Endodermal cell (in vitro differentiated cells): ENCODE measurements at places on chromosomes 3 and 15. TPM values are rescaled to one million over a fixed set of nuclear protein-coding genes. Genes with fewer than 3 reads are reported as not detected.
A peak's percentile ranks its signal among the peaks of the same experiment; 100 is the strongest.

TNFSF10 gene
- not detected in 3 replicates for total RNA-seq

C3orf85 gene
- not detected in 3 replicates for total RNA-seq

ZBED2 gene
- total RNA-seq: not detected in 3 replicates

FRMD5 gene
- total RNA-seq: 3.1 and 3.6 TPM in 2 replicates

HIGD2B gene
- total RNA-seq: not detected in 3 replicates

DNA sequence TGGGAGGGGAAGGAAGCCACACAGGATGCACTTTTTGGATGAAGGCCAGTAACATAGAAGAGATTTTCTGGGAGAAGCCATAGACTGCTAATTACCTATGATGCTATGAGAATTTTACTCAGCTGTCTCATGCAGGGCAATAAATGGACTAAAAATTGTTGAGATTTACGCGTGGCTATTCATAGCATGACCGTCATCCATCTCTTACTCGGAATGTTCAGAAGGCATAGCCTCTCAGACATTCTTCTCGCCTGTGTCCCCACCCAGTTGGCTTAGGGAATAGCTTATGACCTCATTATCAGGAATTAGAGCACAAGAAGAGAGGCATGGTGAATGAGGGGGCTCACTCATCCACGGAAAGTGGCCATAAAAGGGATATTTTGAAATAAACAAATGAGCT, 107.9 kb upstream of the ATP10A start:
- H3K4me1 ChIP-seq: no peaks in the 10 kb centered on the region
- H3K27me3 ChIP-seq: no peaks in the 10 kb centered on the region
- H3K36me3 ChIP-seq: no peaks in the 10 kb centered on the region
- no peak overlapping the region for H3K4me3 ChIP-seq

DNA sequence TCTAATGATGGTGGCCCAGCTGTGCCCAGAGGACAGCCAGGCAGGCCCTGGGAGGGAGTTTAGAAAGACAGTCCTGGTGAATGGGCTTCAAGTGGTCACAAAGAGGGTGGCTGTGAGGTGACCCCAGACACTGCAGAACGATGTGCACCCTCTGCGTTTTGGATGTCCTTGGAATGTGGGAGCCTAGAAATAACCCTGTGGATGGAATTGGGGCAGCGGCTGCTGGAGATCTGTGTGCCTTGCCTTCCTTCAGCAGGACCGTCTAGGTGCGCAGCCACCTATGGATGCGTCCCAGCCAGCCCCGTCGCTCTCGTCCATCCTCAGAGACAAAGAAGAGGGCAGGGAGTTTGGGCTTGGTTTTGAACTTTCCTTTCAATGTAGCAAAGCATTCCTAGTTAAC, 46.5 kb downstream of the KLHL25 start:
- H3K36me3 ChIP-seq: peaks cover 65% of the 10 kb centered on the region
- no peaks in the 10 kb centered on the region for H3K27me3 ChIP-seq
- H3K4me3 ChIP-seq: no peak overlapping the region
- no peaks in the 10 kb centered on the region for H3K4me1 ChIP-seq

DNA sequence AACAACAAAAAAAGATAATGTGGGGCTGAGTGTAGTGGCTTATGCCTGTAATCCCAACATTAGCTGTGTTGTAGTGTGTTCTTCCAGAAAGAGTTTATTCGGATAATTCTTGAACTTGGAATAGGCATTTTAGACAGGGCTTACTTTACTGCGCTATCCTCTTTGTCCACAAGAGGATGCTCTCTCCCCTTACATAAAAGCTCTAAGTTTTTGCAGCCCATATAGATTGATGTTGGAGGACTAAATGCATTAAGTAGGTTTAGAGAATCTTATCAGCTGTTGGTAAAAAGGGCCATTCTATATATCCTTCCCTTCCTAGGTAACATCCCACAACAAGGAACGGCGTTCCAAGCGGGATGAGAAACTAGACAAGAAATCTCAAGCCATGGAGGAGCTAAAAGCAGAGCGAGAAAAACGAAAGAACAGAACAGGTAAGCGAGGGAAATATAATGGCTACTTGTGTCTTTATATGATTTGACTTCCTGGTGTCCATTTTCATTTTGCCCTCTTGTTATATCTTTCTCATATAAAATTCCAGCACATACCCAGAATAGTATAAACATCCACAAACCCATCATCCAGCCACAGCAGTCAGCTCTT, 27.8 kb upstream of the ITPKA start:
- H3K4me1 ChIP-seq: no peaks in the 10 kb centered on the region
- H3K36me3 ChIP-seq: peaks cover 78% of the 10 kb centered on the region
- DNase-seq: no peak

- peaks cover 48% of the 10 kb centered on the region for H3K4me1 ChIP-seq
- H3K36me3 ChIP-seq: peaks cover 5% of the 10 kb centered on the region
- no peak overlapping the region for H3K4me3 ChIP-seq
- H3K27me3 ChIP-seq: no peaks in the 10 kb centered on the region
- H3K27ac ChIP-seq: no peak overlapping the region
Observed at GRCh38 chr15:57500256-57500655, 91.4 kb upstream of the MYZAP start.

DNA sequence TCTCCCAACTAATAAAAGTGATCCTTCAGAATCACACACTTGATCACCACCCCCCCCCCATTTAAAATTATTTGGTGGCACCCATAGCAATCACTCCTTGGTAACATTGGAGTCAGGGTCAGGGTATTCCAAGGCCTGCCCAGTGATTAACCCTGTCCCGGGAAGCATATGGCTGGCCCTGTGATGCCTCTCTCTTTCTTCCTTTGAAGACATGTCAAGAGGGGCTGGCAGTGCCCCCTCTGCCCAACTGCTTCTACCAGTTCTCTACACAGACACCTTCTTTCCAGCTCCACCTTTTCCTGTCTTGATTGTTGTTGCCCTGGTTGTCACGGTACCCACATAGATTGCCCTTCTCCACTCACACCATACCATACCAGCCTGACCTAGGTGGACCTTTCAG, 30.9 kb upstream of the MANF start:
- no peaks in the 10 kb centered on the region for H3K27me3 ChIP-seq
- DNase-seq: no peak
- no peak overlapping the region for H3K27ac ChIP-seq

DNA sequence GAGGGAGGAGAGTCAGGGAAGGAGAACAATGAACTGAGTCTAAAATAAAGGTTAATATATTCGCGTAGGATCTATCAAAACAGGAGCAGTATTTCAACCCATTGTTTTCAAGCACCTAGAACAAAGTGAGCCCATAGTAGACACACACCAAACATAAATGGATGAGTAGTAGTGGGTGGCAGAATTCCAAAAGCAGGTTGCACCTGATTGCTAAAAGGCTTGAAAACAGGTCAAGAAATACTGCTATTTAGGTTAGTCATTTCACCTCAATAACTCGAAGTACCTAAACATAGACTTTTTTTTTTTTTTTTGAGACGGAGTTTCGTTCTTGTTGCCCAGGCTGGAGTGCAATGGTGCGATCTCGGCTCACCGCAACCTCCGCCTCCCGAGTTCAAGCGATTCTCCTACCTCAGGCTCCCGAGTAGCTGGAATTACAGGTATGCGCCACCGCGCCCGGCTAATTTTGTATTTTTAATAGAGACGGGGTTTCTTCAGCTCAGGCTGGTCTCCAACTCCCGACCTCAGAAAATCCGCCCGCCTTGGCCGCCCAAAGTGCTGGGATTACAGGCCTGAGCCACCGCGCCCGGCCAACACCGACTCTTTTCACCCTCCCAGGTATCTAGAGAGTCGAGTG, 855 bp upstream of the ABHD5 start:
- no peak for DNase-seq
- no peak overlapping the region for H3K27ac ChIP-seq
- H3K36me3 ChIP-seq: no peaks in the 10 kb centered on the region
- H3K4me3 ChIP-seq: peak overlapping the region; percentile 87
- H3K4me1 ChIP-seq: peaks cover 15% of the 10 kb centered on the region

DNA sequence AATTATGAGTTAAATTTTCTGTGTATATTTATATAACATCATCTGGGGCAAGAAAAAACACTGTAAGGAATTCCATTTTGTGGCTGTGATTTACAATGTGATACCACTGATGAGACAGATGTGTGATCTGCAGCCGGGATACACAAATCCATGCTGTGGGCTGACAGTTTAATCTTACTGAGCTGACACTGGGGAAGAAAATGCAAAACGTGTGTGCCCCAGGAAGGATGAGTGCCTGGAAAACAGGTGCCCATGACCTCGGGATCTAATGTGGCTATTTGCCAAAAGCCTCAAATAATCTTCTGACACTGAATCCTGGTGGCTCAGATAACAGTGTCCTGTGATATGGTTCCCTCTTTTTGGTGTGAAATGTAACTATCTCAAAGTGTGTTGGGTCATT, 10.5 kb downstream of the MYRIP start:
- no peak overlapping the region for H3K27ac ChIP-seq
- H3K4me3 ChIP-seq: no peak overlapping the region
- no peaks in the 10 kb centered on the region for H3K36me3 ChIP-seq
- H3K27me3 ChIP-seq: no peaks in the 10 kb centered on the region
- H3K4me1 ChIP-seq: peaks cover 3% of the 10 kb centered on the region
- no peak for DNase-seq

- H3K27ac ChIP-seq: no peak overlapping the region
- no peaks in the 10 kb centered on the region for H3K4me1 ChIP-seq
Observed at GRCh38 chr3:42851228-42851834, 24.3 kb downstream of the CYP8B1 start.

DNA sequence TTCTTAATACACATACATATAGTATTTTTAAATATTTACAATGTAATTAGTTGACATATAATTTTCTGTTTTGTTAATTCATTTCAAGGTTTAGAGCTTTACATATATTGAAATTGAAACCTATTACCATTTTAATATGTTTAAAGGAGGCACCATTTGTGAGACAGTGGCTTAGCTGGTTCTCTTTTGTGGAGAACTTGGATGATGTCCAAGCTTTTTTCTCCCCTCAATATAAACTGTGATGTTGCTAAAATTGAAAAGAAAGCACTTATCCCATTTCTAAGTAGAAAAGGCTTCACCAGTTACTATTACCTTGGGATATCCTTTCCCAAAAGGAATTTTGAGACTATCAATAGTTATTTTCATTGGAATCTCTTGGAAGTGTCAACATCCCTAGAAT, 707.2 kb downstream of the NTRK3 start:
- H3K4me1 ChIP-seq: no peaks in the 10 kb centered on the region
- no peak overlapping the region for H3K27ac ChIP-seq
- H3K27me3 ChIP-seq: no peaks in the 10 kb centered on the region
- H3K4me3 ChIP-seq: no peak overlapping the region

- no peak for DNase-seq
- no peak overlapping the region for H3K27ac ChIP-seq
- H3K4me3 ChIP-seq: no peak overlapping the region
- no peaks in the 10 kb centered on the region for H3K27me3 ChIP-seq
Observed at GRCh38 chr15:91603384-91604080, 250.0 kb upstream of the SLCO3A1 start.

- H3K4me3 ChIP-seq: no peak overlapping the region
- no peaks in the 10 kb centered on the region for H3K27me3 ChIP-seq
- H3K4me1 ChIP-seq: no peaks in the 10 kb centered on the region
Observed at GRCh38 chr15:67241132-67241855, 13.2 kb downstream of the AAGAB start.

GRCh38 chr3:183701744-183702143, 4.1 kb downstream of the YEATS2 start:
- no peak overlapping the region for H3K27ac ChIP-seq
- H3K36me3 ChIP-seq: peaks cover 12% of the 10 kb centered on the region
- peak; percentile 60 for DNase-seq

- no peak overlapping the region for H3K27ac ChIP-seq
- no peaks in the 10 kb centered on the region for H3K27me3 ChIP-seq
- H3K36me3 ChIP-seq: peaks cover 10% of the 10 kb centered on the region
- H3K4me3 ChIP-seq: no peak overlapping the region
- DNase-seq: no peak
Observed at GRCh38 chr3:101381809-101382208, 61.4 kb upstream of the IMPG2 start.

- no peaks in the 10 kb centered on the region for H3K4me1 ChIP-seq
- no peak overlapping the region for H3K4me3 ChIP-seq
- no peaks in the 10 kb centered on the region for H3K36me3 ChIP-seq
- no peaks in the 10 kb centered on the region for H3K27me3 ChIP-seq
Observed at GRCh38 chr3:123870033-123870432, 14.1 kb downstream of the MYLK start.

- H3K36me3 ChIP-seq: no peaks in the 10 kb centered on the region
- H3K4me1 ChIP-seq: no peaks in the 10 kb centered on the region
- H3K27ac ChIP-seq: no peak overlapping the region
Observed at GRCh38 chr3:140898340-140899180, 43.1 kb upstream of the SLC25A36 start.
